ENCODE measurements at places on chromosomes 4 and X. TPM values are rescaled to one million over a fixed set of nuclear protein-coding genes. Genes with fewer than 3 reads are reported as not detected.

DNA sequence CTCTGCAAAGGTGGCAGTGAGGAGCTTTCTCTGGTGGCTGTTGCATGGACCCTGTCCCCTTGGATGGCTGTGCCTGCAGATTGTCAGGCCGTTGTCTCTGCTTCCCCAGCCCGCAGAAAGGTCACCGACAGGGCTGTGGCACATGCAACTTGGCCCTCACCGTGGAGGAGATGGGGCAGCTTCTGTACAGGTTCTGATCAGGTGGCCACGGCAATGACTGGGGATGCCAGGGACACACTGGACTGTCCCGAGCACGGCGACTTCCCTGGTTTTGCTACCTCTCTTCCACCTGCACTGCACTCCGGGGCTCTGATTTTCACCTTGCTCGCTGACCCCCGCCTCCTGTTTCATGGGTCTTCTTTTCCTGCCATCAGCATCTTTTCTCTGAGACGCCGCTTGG lies 43.5 kb downstream of the DCTD start:
- no peak for DNase-seq

- no peak for DNase-seq
These were observed 13.9 kb downstream of the FOXP3 start for GRCh38 chrX:49250578-49250977.

The CLDN24 gene
- not detected for total RNA-seq

The PAGE2 gene
- not detected for total RNA-seq

DNA sequence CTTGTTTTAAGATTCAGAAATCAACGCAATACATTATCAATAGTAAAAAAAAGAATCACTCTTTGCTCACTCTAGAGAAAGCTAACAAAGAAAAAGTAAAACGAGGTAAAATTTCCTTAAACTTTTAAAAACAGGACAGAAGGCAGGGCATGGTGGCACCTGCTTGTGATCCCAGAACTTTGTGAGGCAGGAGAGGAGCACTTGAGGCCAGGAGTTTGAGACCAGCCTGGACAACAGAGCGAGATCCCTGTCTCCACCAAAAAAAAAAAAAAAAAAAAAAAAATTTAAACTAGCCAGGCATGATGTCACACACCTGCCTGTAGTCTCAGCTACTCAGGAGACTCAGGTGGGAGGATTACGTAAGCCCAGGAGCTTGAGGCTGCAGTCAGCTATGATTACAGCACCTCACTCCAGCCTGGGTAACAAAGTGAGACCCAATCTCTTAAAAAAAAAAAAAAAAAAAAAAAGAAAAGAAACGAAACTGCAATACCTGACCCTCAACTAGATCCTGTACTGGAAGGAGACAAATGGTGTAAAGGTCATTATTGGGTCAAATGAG lies 3.5 kb downstream of the CCNI start:
- DNase-seq: peak; percentile 47

DNA sequence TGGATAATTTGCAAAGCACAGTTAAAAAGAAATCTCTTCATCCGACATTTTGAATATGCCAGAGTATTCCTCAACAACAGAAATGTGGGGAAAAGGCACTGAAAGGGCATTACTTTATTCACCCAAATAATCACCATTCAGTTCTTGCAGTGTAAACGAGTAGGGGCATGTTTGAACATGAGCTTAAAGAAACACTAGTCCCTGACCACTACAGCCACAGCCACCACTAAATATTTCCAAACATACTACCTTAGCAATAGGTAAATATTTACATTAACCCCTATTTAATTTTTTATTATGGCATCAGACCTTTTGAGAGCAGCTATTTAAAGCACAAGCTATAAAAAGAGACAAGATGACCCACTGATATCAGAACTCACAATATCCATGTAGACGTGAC lies 27.6 kb downstream of the MCF2 start:
- no peak for DNase-seq

The INTU gene
- 0.13 TPM for total RNA-seq

DNA sequence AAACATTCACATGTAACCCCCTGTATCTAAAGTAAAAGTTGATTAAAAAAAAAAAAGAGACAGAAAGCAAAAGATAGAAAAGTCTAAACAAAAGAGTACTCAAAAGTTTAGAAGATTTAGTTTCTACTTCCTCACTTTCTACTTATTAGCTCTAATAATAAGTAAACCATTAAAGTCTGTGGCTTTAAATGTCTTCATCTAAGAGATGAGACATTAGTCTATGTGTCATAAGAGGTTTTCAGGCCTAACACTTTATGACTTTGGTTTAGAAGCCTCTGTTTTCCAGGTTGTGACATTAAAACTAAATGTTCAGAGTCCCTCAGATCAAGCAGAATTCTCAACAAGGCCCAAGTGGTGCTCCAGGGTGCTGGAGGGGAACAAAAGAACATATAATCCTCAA lies 42.2 kb upstream of the GUCY1A1 start:
- no peak for DNase-seq

The ASB9 gene
- total RNA-seq: not detected

- DNase-seq: no peak
These were observed 190.6 kb upstream of the RBPJ start for GRCh38 chr4:26130173-26130572.

DNA sequence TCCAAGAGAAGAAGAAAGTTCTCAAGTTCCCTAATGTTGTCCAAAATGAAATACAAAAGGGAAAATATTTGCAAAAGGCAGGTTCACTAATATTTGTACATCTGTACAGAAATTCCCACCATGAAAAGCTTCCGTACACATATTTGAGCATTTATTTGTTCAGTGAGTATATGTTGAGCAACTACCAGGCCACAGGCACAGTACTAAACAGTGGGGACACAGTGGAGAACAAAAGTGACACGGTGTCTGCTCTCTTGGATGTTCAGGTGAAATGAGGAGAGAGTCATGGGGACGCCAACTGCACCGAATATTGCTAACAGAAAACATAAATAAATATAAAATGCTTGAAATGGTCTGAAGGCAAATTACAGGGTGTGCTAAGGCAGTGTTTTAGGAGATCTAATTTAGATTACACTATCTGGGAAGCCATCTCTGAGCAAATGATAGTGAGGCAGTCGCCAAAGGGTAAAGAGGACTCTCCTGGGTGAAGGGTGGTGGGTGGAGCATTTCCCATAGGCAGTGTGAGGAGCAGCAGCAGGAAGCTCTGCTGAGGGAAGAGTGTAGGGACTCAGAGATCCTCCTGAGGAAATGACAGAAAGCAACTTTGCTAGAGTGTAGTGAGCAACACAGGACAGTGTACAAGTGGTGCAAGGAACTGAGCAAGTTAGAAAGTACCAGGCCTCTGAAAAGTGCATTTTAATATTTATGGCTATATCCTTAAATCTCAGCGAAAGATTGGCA lies 375.2 kb downstream of the GALNTL6 start:
- no peak for DNase-seq

The GPR82 gene
- 0.89 TPM for total RNA-seq

DNA sequence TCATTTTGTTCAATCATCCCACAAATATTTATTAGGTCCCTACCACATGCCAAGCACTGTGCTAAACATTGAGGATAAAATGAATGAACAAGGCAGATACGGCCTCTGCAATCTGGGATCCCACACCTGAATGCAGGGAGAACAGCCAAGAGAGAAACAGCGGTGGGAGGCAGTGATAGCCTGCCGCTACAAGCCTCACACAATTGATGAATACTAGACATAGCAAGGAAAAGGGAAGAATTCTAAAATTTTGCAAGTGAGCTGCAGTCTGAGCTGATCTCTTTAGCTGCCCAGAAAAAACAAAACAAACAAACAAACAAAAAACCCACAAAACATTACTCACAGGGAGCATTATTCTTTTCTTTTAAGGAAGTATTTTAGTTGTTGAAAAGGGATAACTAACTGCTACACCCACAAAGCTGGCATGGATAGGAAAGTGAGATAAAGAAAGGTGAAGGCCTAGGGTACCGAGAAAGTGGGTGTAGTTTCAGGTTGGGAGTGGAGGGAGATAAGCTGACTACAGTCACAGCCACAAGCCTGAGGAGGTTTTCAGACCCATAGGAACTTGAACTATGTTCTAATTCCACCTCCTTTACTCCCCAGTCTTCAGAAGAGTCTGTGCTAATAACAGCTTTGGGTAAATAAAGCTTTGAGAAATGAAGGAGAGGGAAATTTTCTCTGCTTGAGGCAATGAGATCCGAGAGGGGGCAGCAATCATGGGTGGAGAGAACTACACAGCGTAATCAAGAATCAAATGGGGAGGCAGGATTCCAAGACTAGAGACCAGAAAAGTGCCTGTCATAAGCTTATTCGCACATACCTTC lies 85.4 kb downstream of the SH3RF1 start:
- no peak for DNase-seq

GRCh38 chrX:55867708-55868107 lies 150.2 kb downstream of the RRAGB start:
- no peak for DNase-seq

Measured in CD8-positive, alpha-beta memory T cell (primary cell).